ENCODE measurements at places on chromosomes 16 and 17.

- peak; percentile 11 for DNase-seq
Measured at GRCh38 chr17:1908699-1909309, 79.0 kb downstream of the RPA1 start.

DNA sequence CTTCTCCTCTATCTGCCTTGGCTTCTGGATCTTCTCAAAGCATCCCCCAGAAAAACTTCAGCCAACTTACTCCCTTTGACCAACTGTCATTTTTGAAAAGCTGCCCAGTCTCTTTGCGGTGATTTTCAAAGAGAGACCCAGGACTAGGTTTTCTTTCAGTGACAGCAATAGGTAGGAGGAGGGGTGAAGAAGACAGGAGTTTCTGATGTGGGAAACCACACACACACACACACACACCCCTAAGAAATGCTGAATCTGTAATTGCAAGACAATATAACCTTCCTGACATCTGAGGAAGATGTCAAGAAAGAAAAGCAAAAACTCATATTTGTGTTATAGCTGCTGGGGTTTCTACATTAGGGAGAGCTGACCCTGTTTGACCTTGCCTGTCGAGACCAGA is 5.2 kb downstream of the FAM20A start:
- DNase-seq, result no peak

DNA sequence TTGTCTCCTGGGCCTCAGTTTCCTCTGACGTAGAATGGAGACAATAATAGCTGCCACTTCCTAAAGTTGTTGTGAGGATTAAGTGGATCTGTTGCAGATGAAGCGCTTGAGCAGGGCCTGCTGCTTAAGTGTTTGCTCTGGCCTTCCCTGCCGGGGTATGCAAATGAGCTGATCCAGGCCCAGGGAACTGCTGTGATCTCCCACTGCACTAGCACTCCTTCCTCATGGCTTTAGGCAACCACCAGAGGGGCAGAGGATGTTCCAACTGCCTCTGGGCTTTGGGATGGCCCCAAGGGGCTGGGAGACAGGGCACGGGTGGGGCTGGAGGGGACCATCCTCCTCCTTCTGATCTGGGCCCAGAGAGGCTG is 6.2 kb downstream of the SBK1 start:
- no peak for DNase-seq

GRCh38 chr17:17216776-17217175 is 10.6 kb upstream of the PLD6 start:
- no peak for DNase-seq

DNA sequence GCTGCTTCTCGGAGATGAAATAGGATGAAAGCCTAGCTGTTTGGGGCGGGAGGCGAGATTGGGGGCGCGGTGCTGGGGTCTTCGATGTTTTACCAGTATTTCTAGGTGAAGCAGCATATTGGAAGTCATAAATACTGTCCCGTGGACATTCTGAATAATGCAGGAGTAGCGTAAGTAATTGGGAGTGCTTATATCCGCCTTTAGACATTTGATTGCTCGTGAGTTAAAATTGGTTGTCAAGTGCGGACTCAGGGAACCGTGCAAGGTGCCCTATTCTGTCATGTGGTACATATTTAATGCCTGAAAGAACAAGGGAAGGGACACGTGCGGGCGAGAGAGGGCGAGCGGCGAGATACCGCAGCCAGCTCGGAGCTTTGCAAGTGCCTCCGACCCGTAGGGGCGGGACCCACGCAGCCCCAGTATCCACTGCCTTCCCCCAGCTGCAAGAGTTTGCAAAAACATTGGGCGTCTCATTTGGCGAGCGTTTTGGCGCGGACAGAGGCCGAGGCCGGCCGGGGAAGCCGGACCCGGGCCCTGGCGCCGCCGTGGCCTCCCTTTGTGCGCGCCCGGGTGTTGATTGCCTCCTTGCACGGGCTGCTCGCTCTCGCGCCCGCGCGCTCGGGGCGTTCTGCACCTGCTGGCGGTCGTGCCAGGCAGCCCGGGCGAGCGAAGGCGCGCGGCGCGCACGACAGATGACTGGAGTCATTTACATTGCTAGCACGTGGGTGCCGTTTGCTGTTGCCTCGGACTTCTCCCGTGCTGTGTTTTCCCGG is 849.8 kb upstream of the RBFOX1 start:
- DNase-seq, result no peak

DNA sequence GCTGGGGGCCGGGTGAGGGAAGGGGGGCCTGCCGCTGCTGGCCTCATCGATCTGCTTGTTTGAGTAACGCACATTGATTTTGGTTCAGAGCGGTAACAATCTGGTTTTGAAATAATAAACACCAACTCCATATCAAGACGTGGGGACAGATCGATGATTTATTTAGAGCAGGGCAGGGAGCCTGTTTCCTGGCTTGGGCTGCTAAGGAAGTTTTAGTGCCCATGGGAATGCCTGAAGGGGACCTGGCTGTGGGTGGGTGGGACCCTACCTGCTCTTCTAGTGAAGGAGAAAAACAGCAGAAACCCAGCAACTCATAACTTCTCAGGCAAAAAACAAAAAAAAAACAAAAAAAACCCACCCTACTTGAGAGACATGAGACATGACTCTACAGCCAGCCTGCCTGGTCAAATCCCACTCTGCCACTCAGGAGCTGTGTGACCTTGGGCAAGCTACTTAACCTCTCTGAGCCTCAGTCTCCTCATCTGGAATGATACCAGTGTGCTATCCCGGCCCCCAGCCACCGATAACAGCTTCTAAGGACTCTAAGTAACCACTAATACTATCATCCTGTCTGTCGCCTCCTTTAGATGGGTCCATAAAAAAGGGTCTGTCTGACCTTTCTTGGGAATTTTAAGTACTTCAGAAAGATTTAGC is 66.0 kb downstream of the PIPOX start:
- DNase-seq, result no peak

GRCh38 chr16:79328402-79329165 is 272.0 kb downstream of the MAF start:
- no peak for DNase-seq
